Omental fat pad (tissue), 4 donors: ENCODE measurements at places on chromosomes 12 and 14.

- no peak for DNase-seq
Observed at GRCh38 chr14:49988080-49988990, 95.5 kb downstream of the ARF6 start.

GRCh38 chr14:59422069-59422881 is 42.9 kb downstream of the GPR135 start:
- DNase-seq, result no peak

DNA sequence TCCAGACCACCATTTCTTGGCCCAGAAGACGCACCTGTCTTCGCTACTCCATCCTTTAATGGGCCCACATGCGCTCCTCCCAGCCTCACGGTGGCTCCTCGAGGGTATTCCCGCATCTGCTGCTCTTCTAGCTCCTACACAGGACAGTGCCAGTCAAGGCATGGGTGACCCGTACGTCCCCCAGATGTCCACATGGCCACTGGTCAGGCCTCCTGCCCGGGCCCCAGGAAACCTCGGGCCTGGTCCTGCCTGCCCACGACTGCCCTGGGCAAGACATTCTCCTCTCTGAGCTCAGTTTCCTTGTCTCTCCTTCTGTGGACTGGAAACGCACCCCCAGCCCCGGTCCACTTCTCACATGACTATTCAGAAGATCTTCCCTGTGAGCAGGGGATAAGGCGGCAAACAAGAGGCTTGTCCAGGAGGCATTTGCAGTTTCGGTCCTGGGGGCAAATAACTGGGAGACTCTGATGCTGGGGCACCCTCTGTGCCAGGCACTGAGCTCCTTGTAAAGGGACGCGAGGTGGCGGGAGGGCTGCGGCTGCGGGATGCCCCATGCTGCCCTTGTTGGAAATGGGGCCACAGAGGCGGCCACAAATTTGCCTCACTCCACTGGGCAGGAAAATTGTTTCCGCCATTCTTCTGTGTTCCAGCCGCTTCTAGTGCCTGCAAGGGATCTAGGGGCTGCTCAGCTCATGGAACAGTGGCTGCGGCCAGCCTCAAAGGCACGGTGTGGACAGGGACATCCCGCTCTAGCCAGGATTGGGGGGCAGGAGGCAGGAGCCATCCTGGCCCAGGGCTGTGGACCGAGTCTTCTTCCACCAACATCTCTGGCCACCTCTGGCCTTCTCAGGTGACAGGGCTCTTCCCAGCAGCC is 6.8 kb upstream of the BEGAIN start:
- no peak for DNase-seq

GRCh38 chr12:75655315-75655806 is 144.0 kb upstream of the KRR1 start:
- no peak for DNase-seq

GRCh38 chr12:26014085-26014484 is 55.6 kb downstream of the RASSF8 start:
- DNase-seq, result no peak

GRCh38 chr14:93959239-93960107 is 16.9 kb downstream of the ASB2 start:
- no peak for DNase-seq

GRCh38 chr12:95633732-95634465 is 82.6 kb upstream of the USP44 start:
- no peak for DNase-seq

DNA sequence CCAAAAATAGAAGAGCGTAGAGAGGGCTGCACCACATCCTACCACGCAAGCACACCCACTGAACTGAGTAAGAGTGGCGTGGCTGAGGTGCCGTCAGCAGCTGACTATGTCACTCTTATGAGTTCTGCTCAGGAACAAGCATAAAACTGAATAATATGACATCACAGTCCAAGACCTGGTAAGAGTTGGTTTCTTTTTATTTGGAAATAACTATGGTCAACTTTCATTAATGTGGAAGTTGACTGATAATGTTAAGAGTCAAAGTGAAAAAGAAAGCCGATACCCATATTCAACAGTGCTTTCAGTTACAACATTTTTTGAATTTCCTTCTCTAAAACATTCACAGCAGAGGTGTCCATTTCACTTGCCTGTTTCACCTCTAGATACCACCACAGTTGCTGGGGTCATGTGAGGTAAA is 44.6 kb downstream of the GNS start:
- DNase-seq, result no peak

DNA sequence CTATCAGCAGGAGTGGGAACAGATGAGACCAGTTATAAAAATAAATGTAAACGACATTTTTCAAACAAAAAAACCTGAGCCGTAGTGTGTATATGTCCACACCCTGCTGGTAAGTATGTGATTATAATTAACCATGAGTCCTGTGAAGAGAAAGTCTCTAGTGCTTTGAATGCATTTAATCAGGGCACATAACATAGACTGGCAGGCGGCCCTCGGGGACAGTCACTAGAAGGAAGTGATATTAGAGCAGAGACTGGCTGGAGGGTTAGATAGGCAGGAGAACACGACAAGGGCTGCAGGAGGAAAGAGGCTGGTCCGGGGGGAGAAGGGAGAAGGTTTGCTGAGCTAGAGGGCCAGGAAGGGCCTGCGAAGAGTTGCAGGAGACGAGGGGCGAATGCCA is 23.8 kb upstream of the ELK3 start:
- no peak for DNase-seq

DNA sequence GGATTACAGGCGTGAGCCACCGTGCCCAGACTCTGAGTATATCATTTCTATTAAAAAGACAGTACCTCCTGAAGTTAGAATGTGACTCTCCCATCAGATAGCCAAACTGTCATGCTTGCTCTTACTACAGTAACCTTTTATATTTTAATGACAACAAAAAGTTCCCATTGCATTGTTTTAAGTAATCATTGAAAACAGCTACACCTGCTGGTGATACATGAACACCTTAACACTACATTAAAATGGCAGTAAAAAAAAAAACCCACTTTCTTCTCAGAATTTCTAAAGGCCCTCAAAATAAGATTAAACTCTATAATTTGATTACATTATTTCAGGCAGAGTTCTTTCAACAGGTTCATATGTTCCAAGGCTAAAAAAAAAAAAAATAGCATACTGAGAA is 76.7 kb downstream of the SH2B3 start:
- DNase-seq, result no peak

DNA sequence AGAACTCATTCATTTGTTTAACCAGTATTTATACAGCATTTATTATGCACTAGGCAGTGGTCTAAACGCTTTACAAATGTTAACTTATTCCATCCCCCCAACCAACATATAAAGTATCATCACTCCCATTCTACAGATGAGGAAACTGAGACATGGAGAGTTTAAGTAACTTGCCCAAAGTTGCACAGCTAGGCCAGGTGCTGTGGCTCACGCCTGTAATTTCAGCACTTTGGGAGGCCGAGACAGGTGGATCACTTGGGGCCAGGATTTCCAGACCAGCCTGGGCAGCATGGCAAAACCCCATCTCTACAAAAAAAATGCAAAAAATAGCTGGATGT is 37.9 kb downstream of the ZFP36L1 start:
- no peak for DNase-seq

GRCh38 chr14:29569194-29569593 is 358.5 kb downstream of the PRKD1 start:
- DNase-seq, result no peak

DNA sequence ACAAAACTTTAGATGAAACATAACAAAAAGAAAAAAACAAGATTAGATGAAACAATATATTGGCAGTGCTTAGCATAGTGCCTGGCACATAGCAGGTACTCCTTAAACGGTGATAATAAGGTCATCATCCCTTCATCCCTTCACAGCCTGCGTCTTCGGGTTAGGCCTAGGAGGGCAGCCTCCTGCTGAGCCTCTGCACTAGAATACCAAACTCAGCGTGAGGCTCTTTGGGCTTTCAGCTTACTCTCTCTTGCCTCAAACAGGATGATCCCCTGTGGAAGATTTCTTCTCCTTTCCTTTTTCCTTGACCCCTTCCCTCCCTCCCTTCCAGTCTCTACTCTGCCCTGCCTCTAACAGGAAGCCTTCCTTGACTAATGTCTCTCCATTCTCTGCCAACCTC is 14.4 kb upstream of the FIGNL2 start:
- no peak for DNase-seq

- no peak for DNase-seq
Observed at GRCh38 chr12:23096321-23096720, 471.4 kb downstream of the ETNK1 start.

DNA sequence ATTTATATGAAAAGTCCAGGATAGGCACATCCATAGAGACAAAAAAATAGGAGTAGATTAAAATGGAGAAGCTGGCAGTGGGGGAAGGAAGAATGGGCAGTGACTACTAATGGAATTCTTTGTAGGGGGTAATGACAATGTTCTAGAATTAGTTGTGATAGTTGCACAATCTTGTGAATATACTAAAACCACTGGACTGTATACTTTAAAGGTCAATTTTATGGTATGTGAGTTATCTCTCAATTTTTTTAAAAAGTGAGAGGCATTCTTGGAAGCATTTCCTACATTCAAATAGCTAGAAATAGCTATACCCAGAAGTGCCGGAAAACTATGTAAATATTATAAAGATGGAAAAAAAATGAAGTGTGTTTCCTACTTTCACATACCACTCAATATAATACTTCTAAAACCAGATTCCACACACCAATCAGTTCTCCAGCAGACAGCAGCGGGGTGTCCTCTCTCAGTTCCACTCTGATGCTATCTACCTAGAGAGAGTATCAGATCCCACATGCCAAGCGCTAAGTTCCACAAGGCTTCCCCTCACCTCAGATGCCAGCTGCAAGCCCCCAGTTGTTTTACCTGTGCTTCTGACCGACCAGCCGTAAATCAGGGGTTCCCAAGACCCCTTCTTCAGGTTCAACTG is 41.7 kb upstream of the NID2 start:
- DNase-seq, result no peak

GRCh38 chr14:79730953-79731352 is 480.4 kb downstream of the DIO2 start:
- DNase-seq, result no peak
